ENCODE measurements at places on chromosomes 7 and 10.

GRCh38 chr10:92714152-92714845 lies 24.5 kb downstream of the HHEX start:
- no peak for DNase-seq

- DNase-seq: no peak
Measured at GRCh38 chr7:69687739-69688433, 89.6 kb downstream of the AUTS2 start.

GRCh38 chr10:115939101-115939854 lies 333.7 kb downstream of the GFRA1 start:
- no peak for DNase-seq

DNA sequence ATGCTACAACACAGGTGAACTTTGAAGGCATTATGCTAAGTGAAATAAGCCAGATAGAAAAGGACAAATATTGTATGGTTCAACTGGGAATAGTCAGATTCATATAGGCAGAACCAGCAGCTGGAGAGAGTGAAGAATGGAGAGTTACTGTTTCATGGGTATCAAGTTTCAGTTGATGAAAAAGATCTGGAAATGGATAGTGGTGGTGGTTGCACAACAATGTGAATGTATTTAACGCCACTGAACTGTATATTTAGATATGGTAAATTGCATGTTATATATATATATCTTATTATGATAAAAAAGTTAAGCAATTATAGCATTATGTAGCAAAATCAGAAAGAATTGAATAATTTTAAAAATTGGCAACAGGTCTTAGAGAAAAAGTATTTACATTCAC lies 3.9 kb downstream of the LMBR1 start:
- no peak for DNase-seq

GRCh38 chr7:128168667-128169210 lies 72.3 kb upstream of the LEP start:
- no peak for DNase-seq

- DNase-seq: no peak
Measured at GRCh38 chr7:70312336-70312735, 714.1 kb downstream of the AUTS2 start.

GRCh38 chr10:70295926-70296325 lies 12.1 kb upstream of the NPFFR1 start:
- DNase-seq: no peak

DNA sequence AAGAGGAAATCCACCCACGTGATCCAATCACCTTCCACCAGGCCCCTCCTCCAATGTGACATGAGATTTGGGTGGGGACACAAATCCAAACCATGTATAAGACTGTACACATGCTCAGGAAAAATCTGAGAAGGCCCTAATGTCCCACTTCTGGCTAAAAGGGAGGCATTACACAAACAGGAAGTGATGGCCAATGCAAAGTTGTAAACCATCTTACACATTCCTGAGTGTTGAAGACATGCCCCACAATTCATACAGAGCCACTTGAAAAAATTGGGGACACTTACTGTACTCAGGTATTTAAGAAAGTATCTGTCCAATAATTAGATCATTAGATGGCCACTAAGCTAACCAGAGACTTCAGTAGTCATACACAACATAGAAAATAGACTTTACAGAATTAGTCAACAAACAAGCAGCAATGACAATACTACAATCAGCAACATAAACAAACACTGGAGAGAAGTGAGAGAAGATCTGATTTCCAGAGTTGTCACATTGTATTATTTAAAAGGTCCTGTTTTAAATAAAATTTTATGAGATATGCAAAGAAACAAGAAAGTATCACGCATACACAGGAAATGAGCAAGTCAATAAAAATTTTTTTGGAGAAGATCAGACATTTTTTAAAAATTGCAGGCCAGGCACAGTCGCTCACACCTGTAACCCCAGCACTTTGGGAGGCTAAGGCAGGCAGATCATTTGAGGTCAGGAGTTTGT lies 143.3 kb downstream of the DGKI start:
- no peak for DNase-seq
